ENCODE measurements at places on chromosomes 4 and X.

GRCh38 chr4:100079264-100079663, 111.0 kb downstream of the DDIT4L start:
- peak; percentile 29 for DNase-seq

- no peak for DNase-seq
These were observed 106.3 kb downstream of the FAM53A start for GRCh38 chr4:1577822-1578217.

- no peak for DNase-seq
These were observed 106.5 kb downstream of the TNIP2 start for GRCh38 chr4:2649604-2650114.

DNA sequence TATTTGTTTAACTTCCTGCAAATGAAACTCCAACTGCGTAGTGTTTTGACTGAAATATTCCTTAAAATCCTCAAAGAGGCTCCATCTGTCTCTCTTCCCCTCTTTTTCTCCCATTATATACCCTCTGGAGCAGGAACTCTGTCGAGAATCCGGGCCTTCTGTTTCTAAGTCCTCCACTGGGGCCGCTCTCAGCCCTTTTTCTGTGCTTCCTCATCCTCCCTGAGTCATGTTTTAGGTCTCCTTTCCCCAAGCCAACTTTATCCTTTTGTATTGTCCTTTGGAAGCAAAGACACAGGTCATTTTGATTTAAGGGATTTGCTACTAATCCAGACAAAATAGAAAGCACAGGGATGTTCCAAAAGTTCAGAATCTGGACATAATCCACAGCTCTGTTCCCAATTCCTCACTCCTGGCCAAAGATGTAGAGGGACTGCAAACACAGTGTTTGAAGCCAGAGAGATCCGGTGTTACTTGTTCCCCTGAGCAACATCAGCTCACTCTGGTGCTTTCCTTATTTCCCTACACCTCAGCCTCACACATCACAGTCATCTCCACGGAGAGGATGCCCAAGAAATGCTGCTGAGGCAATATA, 131.0 kb upstream of the KLF3 start:
- no peak for DNase-seq

- DNase-seq: no peak
These were observed 145.1 kb upstream of the IL1RAPL2 start for GRCh38 chrX:104420907-104421306.

GRCh38 chr4:182680234-182680653, 236.9 kb downstream of the DCTD start:
- DNase-seq: no peak

- peak; percentile 22 for DNase-seq
These were observed 1.2 kb upstream of the CDK16 start for GRCh38 chrX:47217121-47217851.

GRCh38 chr4:8267077-8267476, 2.5 kb upstream of the HTRA3 start:
- peak; percentile 54 for DNase-seq

DNA sequence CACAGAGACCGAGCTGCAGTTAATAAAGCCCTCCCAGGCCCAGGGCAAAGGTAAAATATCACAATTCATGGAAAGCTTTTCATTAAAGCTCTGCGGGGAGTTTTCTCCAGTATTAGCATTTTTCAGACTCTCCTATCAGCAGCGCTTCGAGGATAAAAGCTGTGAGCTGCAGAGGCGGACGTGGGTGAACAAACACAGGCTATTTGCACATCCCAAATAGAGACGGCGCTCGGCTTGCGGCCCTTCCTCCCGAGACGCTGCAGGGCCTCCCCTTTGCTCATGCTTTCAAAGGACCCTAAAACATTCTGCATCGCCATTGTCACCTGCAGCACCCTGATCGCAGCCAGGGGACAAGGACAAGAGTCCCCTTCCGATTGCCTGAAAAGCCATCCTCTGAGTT, 97.3 kb downstream of the SORCS2 start:
- DNase-seq: no peak

DNA sequence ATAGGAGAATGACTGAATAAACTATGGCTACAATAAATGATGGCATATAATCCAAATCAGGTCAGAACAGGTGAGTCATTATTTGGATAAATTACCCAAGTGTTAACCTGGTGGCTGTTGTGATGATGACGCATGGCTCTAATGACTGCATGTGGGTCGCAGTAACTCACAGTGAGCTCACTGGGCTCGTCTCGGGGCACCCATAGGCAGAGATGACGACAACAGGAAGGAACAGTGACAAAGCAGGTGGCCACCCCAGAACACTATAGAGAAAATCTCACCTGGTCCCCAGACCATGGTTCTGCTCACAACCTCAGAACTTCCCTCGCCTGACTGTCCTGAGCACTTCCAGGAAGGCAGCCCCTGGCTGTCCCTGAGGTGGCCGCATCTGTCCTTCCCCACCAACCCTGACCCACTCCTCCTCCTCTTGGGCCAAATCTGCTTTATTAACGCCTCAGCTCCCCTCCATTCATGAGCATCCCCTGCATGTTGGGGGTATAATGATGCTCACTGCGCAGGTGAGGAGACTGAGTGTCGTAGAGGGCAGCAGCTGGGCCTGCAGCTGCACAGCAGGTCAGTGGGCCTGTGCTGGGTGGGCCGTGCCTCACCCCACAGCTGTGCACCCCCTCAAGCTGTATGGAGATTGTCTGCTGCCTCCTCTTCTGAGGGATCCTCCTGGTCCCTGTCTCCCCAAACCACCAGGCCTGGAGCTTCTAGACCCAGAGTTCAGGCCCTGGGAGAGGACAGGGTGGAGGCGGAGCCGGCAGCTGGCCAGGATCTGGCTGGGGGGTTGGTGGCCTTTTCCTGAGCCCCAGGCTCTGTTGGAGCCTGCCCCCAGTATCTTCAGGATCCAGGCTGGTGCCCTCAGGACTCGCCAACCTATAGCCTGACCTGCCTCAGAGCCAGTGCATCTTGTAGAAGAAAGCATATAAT, 30.9 kb upstream of the FAM156A start:
- no peak for DNase-seq

DNA sequence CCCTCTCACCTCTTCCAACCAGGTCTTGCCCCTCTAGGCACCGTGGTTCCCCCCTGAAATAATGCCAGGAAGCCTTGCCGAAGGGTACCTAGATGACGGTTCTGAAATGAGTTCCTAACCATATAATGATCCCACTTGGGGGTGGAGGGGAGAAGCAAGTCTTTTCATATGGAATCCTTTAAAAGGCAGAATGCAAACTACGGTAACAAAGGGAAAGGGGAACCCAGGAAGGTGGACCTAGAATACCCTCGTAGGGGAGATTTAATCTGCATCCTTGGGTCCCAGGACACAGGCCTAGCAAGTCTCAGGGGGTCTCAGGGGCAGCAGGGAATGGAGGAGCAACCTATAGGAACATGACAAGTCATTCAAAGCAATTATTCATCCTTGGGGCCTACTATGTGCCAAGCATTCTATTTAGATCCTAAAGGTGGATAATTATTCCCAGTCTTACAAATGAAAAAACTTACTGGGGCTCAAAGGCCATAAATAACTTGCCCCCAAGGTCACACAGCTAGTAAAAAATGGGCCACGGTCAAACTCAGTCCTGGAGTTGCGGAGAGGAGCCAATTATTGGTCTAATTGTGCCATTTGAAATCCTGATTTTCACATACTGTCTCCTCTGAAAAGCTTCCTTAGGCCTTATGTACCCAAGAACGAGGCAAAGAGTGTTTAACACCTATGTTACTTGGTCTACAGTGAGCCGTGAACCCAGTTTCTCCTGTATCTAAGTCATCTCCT, 8.8 kb downstream of the BCOR start:
- DNase-seq: no peak

- no peak for DNase-seq
These were observed 88.9 kb upstream of the FAT4 start for GRCh38 chr4:125225806-125226205.

DNA sequence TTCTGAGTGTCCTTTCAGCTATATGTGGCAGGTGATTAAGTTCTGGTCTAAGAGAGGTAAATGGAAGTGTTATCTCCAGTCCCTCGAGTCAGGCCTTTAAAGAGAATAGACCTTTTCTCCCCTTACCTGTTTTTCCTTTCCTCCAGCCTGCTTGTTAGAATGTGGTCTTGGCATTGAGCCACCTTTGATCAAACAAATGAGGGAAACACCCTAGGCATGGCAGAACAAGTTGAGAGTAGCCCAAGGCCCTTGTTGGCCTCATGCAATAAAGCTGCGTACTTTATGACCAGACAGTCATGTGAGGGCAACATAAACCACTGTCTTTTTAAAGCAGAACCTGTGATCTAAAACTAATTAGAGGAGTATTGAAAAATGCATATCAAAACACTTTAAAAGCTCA, 13.2 kb upstream of the IL13RA2 start:
- no peak for DNase-seq

- no peak for DNase-seq
These were observed 1.1 kb upstream of the NXT2 start for GRCh38 chrX:109535578-109535977.

DNA sequence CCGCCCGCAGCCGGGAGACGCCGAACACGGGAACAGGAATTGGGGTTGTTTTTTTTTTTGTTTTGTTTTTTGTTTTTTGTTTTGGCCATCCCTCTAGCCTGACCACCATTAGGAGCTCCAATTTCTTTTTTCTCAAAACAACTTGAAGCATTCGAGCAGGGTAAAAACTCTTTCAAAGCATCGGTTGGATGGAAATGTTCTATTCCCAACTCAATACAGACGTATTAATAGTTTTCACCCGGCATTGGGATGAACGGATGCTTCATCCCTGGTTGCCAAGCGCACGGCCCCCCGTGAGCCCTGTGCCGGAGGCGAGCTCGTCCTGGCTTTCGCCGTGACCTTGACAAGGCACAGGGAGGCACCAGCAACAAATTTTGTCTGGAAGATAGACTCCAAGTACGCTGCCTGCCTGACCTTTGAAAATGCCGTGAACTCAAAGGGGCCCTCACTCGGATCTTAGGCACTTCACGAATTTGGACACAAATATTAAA, 352 bp upstream of the MAP3K15 start:
- no peak for DNase-seq

DNA sequence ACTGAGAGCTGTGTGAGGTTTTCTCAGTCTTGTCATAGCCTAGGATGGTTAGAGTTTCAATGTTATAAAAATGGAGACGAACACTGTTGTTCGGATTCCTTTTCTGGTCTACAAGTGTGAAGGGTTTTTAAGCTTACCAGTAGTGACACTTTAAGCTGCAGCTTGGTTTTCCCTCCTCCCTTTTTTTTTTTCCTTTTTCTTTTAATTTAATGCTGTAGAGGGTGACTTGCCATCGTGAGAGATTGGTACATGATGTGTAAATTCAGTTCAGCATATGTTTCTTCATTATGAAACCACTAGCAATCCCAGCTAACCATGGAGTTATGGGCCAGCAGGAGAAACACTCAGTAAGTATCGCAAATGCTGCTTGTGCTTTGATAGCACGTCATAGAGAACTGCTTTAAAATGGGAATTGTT, 165.0 kb downstream of the RAPGEF2 start:
- DNase-seq: no peak

- no peak for DNase-seq
These were observed 33.1 kb downstream of the SMIM10L2A start for GRCh38 chrX:135454816-135455215.

- DNase-seq: peak; percentile 71
These were observed 531 bp downstream of the ZNF141 start for GRCh38 chr4:337932-338758.

DNA sequence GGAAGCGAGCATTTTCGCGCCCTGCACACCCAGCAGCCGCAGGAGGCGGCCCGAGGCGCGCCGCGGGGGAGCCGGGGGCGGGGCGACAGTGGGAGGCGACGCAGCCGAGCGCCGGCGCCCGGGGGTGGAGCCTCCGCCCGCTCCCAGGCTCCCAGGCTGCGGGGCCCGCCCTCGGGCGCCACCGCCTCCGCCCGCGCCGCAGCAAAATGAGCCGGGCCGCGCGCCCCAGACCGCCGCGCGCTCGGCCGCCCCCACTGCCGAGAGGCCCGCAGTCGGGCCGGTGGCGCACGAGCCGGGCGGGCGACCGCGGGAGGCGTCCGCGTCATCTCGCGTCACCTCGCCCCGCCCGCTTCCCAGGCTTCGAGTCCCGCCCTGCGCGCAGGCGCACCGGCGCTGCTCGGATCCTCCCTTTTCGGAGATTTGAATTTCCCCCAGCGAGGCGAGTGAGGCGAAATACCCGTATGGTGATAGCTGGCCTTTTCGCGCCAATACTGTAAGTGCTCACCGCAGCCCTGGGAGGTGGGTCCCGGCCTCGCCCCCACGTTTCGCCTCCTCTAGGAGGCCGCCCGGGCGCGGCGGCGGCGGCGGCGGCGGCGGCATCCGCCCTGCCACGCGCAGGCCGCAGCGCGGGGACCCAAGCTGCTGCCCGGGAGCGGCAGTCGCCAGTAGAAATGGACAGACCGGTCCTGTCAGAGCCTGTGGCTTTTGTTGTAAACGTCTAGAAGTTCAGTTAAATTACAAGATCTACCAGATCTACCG, at the start of gene TMEM187:
Gene TMEM187, plus strand, starts transcription at position 387 of the 759 bp plus-strand sequence. CDS start 9,309 bp downstream, outside the sequence.
- peak; percentile 90 for DNase-seq

- no peak for DNase-seq
These were observed 75.7 kb downstream of the MED28 start for GRCh38 chr4:17690135-17690534.

GRCh38 chrX:338281-338835, 19.8 kb upstream of the GTPBP6 start:
- no peak for DNase-seq

- no peak for DNase-seq
These were observed 1.2 kb downstream of the GEMIN8 start for GRCh38 chrX:14028473-14028872.

- DNase-seq: no peak
These were observed 277.4 kb upstream of the GATB start for GRCh38 chr4:152038238-152038637.

- no peak for DNase-seq
These were observed 96.0 kb upstream of the GABRG1 start for GRCh38 chr4:46219872-46220271.

GRCh38 chrX:63817696-63818095, 32.7 kb upstream of the ARHGEF9 start:
- no peak for DNase-seq

DNA sequence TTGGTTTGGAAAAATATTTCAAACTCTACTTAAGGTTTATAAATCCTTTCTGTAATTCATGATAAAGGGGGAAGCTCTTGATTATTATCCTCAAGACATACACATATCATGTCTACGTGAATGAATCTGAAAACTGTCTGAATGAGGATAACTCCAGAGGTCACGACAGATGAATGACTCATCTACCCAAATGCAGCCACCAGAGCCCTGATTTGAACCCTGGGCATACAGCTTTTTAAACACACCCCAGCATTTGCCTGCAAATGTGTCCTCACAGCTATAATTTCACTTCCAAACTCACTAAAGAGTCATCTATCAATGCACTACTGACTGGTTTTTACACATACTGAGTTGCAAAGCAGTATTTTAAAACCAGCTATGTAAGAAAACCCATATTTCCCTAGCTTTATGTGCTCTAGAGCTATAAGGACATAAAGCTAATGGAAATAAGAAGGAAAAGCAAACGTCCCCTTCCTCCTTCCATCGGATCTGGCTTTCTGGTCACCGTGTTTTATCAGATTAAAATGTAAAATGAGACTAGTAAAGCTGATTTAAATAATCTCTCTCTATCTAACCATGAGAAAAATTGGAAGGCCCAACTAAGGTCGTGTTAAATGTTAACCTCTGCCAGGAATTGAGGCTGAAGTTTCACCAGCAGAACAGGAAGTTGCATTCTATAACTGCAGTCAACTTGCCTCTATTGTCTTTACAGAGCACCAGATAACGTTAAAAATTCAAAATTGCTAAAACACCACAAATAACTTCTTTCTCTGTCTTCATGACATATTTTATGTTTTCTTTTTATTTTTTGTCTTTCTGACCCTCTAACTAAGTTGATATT, 63.1 kb upstream of the SPP1 start:
- no peak for DNase-seq
